Activated CD4-positive, alpha-beta T cell treated with anti-CD3 and anti-CD28 coated beads for 1 hour (primary cell): ENCODE measurements at places on chromosomes 16 and 17.

DNA sequence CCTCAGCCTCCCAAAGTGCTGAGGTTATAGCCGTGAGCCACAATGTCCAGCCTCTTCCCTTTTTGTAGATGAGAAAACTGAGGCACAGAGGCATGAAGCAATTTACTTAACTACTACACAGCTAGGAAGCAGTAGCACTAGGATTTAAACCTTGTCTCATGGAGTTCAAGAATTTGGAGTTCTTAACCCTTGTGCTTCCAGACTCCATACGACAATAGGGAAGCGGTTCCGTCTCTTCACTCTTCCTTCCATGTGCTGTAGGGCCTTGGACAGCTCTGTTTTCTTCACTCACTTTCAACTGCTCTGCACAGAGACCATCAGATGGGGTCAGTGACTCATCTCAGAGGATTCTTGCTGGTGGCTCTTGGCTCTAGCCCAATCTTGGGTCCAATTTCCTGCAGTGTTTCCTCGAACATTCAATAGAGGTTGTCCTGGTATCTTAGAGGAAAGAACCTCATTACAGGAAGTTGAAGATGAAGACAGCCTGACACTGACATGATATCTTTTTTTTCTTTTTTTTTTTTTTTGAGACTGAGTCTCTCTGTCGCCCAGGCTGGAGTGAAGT, 19.3 kb downstream of the ITGAL start:
- DNase-seq: peak; percentile 21

DNA sequence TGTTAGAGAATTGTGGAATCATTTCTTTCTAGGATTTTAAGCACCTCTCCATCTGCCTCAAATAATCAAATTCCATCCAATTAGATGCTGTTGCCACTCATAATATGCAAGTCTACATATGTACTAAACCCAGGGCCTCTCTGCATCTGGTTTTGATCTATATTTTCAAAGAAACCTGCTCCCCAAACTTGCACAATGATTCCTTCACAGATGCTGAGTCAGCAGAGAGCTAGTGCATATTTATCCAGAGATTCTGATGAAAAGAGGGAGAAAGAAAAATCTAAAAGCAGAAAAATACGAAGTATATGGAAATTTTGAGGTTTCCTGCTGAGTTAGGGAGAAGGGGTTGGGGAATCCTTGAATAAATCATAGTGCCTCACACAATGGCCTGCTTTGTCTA, 235.1 kb upstream of the RBFOX1 start:
- DNase-seq: no peak

DNA sequence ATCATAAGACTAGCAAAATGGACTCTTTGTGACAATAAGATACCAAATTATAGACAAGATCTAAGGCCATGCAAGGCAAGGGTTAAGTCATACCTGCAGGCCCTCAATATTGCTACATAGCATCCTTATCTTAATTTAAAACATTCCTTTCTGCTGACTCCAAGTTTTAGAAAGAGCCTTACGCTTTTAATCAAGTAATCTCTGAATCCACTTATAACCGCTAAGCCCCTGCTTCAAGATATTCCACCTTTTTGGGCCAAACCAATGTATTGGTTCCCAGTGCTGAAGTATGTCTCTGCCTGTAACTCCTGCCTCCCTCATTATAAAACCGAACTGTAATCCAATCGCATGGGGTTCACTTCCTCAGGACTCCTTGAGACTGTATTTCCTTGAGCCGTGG, 255.4 kb downstream of the PHKB start:
- no peak for DNase-seq

DNA sequence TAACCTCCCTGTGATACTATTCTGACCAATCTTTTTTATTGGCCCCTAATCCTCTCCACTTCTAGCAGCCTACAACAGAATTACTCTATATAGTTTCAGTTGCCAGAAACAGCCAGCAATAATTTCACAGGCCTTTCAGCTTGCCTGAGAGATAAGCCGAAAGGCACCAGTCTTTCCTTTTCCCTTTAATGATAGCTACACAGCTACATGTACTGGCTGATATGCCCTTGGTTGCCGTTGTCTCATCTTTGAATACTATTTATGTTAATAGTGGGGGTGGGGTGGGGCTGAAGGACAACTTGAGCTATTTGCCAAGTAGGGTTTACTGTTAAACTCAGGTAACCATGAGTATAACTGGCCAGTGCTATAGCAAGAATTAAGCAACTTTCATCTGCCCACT, 35.8 kb upstream of the RASL10B start:
- DNase-seq: no peak

DNA sequence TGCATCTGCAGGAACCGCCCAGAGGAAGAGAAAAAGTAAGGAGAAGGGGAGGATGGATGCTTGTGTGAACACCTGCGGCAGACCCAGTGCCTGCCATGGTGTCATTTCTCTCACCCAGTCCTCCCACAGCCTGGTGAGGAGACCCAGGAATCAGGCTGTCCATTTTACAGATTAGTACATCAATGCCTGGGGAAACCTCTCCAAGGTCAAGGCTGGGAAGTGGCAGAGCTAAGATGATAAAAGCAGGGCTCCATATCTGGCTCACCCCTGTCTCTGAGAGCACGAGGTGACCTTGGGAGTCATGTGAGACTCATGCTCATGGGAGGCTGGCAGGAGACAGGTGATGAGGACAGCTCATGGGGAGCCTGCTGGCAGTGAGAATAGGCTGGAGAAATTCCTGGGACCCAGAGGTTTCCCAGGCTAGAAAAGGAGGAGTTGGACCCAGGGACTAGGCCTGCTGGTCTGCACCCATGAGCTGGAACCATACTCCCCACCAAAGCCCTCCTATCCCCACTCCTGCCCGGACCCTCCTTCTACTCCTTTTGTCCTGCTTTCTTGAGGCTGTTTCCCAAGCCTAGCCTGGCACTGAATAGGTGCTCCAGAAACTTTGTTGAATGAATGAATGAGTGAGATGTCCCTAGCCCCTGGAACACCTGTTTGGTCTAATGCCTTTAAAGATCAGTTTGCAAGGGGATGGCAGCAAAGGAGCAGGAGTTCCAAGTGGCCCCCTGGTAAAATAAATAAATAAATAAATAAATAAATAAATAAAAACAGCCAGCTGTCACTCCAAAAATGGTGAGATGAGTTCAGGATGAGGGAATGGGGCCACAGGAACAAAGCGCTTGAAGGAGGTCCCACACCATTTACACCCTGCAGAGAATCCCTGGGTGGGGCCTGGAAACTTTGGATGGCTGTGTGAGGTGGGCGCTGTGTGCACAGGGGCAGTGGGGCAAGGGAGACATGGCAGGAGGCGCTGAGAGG, 1.6 kb downstream of the ZNF629 start:
- no peak for DNase-seq

GRCh38 chr16:4609200-4610010, 5.3 kb downstream of the UBALD1 start:
- DNase-seq: no peak

DNA sequence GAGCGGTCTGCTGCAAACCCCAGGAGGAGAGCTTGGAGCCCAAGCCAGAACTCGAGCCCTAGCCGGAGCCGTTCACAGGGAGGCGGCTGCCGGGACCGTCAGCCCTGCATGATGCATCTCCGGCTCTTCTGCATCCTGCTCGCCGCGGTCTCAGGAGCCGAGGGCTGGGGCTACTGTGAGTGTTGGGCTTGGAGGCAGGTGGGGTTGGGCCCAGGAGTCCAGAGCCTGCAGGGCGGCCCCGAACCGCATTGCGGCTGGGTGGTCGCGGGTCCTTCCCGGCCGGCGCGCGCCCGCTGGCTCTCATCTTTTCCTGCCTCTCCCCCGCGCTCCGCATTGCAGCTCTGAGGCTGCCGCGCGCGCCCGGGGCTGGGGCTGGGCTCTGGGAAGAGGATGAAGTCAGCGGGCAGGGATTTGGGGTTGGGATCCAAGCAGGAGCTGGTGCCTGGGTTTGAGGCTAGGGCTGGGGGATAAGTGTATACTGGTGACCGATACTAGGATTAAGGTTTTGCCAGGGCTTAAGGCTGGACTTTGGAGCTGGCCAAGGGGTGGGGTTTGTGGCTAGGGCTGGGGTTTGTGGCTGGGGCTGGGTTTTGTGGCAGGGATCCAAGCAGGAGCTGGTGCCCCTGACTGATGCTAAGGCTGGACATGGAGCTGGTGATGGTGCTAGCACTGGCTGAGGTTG, 532 bp downstream of the CNTNAP1 start:
- DNase-seq: no peak

GRCh38 chr17:76268991-76269981, 4.1 kb downstream of the UBALD2 start:
- no peak for DNase-seq

DNA sequence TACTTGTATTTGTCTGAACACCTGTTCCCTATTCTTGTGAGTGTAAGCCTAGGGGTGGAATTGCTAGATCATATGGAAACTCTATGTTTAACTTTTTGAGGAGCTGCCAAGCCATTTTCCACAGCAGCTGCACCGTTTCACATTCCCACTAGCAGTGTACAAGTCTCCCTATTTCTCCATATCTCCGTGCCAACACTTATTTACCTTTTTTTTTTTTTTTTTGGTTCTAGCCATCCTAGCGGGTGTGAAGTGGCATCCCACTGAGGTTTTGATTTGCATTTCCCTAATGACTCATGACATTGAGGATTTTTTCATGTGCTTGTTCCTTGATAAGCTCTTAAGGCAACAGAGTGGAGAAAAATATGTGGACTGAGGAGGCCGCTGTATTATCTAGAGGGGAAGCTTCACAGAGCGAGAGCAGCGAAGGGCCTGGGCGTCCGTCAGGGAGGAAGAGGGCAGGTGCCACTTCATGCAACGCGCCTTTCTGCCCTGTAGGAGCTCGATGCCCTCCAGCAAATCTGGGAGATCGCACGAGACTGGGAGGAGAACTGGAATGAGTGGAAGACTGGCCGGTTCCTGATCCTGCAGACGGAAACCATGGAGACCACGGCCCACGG, 50.0 kb downstream of the DNAH2 start:
- DNase-seq: no peak

DNA sequence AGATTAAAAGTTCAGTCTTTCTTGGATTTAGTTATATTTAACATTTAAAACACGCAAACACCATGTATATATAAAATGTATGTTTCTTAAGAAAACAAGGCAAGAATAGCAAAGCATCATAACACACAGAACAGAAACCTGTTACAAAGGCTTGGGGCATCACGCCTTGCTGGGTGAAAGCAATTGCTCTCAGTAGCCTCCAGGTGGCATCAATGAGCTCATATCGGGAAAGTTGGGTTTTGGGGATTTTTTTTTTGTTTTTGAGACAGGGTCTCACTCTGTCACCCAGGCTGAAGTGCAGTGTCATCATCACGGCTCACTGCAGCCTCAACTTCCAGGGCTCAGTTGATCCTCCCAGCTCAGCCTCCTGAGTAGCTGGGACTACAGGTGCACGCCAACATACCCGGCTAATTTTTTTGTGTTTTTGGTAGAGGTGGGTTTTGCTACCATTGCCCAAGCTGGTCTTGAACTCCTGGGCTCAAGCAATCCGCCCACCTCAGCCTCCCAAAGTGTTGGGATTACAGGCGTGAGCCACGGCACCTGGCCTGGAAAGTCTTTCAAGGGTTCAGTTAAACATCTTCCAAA, 56.9 kb downstream of the CYB5D2 start:
- DNase-seq: no peak

GRCh38 chr17:880443-881269, 98.5 kb downstream of the MRM3 start:
- no peak for DNase-seq

DNA sequence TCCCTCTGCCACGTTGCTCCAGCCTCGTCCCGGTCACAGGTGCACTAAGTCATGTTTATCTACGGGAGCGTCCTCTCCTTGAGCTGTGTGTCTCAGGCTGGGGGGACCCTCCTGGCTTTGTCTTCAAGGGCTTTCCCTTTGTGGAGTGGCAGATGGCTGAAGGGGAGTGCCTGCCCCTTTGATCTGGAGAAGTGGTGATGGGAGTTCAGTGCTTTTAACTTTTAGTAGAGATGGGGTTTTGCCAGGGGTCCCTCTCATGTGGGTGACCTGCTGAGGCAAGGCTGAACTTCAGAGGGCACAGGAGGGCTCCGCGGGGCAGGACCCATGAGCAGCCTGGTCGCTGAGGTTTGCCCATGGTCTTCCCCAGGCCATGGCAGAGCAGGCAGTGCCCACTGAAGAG, 73.1 kb upstream of the CDC42EP4 start:
- no peak for DNase-seq

DNA sequence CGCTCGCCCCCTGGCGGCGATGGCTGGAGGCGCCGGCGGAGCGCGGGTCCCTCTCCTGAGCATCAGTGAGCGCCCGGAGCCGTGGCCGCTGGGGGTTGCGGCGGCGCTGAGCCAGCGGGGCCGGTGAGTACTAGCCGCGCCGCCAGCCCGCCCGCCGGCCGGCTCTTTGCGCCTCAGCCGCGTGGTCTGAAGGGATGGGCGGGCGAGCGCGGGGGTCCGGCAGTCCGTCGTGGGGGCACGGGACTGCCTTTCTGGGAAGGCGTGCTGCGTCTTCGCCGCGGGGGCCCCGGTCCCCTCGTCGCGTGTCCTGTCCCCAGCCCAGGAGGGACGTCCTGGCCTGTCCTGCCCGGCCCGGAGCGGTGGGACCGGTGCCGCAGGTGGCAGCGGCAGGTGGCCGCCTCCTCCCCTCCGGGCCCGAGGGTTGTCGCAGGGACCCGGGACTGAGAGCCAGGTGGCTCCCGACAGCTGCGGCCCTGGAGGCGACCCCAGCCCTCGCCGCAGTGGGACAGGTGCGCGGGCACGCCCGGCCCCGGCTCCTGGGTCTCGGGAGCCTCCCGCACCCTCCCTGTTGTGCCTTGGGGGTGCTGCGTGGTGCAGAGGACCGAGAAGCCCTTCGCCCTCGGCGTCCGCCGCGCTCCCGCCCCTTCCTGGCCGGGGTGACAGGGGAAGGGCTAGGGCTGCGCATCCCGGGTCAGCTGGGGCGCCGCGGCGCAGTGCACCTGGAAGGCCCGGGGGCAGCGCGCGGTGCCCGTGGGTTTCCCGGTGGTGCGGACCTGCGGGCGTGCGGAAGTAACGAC, at the start of gene SPECC1:
Gene SPECC1 (plus strand): TSS at position 58 of the 797 bp plus-strand sequence. CDS start 87,293 bp downstream, outside the sequence.
- peak; percentile 80 for DNase-seq

- DNase-seq: no peak
Measured at GRCh38 chr17:82349287-82349701, 9.8 kb upstream of the TEX19 start.

DNA sequence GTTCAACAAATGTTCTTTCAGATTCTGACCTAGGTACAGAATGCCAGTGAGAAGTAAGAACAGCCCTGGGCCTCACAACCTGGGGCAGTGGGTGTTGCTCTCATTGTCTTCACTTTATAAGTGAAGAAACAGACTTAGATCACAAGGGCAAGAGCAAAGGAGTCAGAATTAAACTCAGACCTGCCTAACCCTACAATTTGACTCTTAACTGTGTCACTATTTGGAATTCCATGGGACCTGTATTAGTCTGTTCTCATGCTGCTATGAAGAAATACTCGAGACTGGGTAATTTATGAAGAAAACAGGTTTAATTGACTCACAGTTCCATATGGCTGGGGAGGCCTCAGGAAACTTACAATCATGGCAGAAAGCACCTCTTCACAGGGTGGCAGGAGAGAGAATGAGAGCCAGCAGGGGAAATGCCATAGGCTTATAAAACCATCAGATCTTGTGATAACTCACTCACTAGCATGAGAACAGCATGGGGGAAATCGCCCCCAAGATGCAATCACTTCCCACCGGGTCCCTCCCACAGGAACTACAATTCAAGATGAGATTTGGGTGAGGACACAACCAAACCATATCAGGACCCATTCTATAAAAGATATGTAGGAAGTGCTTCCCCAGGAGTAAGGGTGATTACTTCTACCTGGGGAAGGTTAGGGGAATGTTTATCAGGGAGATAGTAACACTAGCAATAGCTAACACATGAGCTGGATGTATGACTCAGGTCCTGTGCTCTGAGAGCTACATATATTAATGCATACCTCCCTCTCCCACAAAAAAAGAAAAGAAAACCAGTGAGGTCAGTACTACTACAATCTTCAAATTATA, 270.1 kb downstream of the SOX9 start:
- no peak for DNase-seq
